Stimulated activated naive CD4-positive, alpha-beta T cell treated with Interleukin-2 at 50 U/mL for 16 hours (primary cell): ENCODE measurements at places on chromosomes 2 and 18.

- no peak for DNase-seq
Observed at GRCh38 chr2:128564551-128564950, 245.9 kb upstream of the HS6ST1 start.

DNA sequence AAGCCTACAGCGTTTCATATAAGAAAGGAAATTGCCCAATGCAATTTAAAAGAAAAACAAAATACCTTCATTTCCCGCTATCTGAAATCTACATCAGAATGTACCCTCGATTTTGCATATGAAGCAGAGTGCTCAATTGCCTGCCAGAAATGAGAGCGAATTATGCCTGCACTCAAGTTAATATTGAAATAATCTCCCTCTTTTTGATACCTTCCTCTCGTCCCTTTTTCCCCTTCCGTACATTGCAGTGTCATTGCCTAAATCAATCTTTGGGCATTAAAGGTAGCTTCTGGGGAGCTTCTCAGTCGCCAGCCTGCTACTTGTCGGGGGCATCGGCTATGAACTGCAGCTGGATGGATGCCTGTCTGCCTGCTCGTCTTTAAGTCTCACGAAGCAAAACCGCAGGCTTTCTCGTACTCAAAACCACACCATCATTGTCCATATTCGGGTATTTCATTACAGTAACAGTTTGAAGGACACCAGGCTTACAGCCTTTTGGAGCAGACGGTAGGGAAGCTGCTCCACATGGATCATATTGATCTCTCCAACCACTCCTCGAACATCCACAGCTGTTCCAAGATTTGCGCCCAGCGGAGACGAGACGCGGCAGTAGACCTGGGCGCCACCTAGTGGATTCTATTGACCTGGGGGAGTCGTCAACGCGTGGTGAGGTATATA, 64.0 kb upstream of the HNRNPA3 start:
- peak; percentile 65 for DNase-seq

DNA sequence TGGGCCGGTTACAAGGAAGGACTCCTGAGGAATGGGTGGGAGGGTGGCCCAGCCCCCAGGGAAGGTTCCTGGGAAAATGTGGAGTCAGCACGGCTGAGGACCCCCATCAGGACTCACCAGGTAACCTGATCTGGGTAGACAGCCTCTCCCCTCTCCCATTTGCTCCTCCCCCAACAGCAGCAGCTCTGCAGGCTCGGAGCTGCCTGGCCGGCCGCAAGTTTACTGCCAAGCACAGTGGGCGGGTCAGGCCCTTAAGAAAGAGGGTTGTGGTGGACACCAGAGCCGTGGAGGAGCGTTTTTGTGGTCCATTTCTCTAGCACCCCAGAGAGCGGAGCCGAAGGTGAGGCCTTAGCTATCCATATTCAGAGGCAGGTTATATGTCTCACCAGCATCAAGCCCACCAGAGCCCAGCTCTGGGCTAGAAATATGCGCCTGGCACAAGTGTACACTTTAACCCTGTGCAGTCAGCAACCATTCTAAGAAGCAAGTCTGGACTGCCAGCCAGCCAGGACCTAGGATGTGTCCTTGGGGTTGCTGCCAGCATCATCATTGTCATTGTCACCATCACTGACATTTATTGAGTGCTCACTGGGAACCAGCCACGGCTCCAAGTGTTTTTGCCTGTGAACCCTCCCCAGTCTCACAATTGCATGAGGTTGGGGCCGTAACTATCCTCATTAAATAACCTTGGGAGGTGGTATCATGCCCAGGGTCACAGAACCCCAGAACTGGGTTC, 190.1 kb downstream of the KLHL29 start:
- DNase-seq, result no peak

- no peak for DNase-seq
Observed at GRCh38 chr2:133586978-133587377, 18.7 kb upstream of the NCKAP5 start.

DNA sequence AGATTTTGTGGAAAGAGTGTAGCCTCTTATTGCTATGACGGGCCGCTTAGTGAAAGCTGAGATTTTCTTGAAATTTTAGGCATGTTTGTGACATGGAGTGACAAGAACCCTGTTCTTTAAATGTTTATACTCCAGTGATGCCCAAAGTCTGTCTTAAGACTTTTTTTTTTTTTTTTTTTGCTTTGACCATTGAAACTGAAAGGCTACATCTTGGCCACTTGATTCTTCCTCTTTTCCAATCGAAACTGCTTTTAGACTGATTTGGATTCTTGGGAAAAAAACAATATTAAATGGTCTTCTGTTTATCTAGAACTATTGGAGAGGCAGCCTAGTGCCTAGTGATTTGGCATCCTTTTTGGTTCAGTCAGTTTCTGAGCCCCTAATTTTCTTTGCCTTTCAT, 2.4 kb upstream of the SLC8A1 start:
- no peak for DNase-seq

DNA sequence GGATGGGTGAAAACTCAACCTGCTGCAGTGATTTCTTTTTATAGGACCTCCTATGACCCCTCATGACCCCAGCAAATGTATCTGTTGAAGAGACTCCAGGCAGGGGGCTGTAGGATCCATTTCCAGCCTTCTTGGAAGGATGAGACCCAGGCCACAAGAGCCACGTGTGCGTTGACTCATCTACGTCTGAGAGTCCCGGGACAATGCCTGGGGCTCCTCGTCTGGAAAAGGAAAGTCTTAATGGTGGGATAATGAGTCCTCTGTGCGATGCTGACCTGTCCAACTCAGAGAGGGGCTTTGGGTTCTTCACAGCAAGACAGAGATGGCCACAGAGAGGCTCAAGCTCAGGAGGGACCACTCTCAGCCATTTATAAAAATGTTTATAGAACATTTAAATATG, 80.8 kb downstream of the SMIM21 start:
- DNase-seq, result no peak

GRCh38 chr2:128250229-128251025, 68.2 kb downstream of the HS6ST1 start:
- DNase-seq, result no peak

- no peak for DNase-seq
Observed at GRCh38 chr2:29225814-29226213, 110.6 kb downstream of the CLIP4 start.

DNA sequence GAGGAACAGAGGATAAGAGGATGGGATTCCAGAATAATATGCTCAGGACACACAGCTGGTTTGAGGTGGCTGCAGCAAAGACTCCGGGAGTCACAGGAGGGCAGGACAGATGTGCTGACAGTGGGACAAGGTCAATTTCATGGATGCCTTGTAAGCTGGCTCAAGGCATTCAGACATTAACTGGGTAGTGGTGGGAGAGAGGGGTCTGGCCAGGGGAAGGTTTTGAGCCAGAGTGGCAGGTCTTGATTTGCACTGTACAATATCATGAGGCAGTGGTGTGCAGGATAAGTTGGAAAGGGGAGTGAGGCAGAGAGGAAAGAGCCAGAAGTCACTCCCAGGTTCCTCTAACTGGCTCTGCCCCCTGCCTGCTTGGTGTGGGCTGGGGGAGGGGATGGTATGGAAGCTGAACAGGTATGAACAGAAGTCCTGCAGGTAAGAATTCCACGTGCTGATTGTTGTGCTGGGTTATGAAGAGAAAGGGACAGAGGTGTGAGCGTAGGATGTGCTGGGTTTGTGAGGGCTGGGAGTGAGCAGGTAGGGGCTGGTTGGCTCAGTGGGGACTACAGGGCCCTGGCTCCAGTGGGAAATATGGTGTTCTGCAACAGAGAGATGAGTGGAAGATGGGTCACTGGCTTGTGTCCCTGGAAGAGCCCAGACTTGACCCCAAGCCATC, 141.7 kb upstream of the COPS8 start:
- DNase-seq, result no peak

GRCh38 chr2:118319271-118319684, 231.0 kb downstream of the INSIG2 start:
- DNase-seq, result no peak

GRCh38 chr2:37284381-37284780, 40.3 kb downstream of the PRKD3 start:
- no peak for DNase-seq

- no peak for DNase-seq
Observed at GRCh38 chr2:164891460-164891859, 49.8 kb upstream of the COBLL1 start.

- DNase-seq, result no peak
Observed at GRCh38 chr2:150020221-150020620, 432.6 kb upstream of the MMADHC start.

- no peak for DNase-seq
Observed at GRCh38 chr2:46010925-46011490, 286.2 kb upstream of the EPAS1 start.

DNA sequence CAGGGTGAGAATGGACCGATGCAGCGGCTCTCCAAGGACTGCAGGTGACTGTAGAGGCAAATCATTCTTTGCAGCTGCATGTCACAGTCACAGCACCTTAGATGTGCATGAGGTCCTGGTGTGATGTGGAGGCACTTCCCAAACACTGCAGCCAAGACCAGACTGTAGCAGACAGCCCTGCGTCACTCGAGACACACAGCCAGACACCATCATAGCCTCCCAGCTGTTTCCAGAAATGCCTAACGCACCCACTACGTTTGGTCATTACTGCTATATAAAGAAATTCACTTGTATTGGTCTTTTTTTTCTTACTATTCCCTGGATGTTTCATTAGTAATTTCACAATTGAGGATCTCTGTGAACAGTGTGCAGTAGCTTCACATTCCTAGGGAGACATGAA, 60.9 kb downstream of the SH3YL1 start:
- no peak for DNase-seq

- no peak for DNase-seq
Observed at GRCh38 chr2:120942658-120943057, 207.0 kb downstream of the GLI2 start.

DNA sequence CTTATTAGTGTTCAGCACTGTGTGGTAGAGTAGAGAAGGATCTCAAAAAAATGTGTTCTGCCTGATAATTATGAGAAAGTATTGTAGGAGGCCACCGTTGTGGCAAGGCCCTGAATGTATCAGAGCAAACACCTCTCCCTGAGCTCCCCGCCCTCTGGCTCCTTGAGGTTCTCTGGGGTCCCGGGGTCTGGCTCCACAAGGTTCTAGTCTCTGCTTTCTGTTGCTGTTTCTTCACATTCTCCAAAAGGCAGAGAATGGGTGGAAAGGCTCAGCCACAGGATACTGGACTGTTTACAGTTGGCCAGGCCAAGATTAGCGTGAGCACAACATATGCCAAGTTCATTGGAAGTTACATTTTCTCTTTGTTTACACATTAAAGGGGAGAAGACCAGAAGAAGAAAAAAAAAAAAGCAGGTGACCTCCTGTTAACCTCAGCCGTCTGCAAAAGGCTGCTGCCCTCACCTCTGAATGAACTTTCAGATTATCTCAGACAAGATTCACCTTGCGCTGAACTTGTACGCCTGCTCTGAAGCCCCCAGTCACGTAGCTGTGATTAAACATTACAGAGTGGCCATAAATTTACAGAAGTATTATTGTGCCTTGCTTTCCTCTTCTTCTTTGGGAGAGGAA, 56.6 kb upstream of the CYP26B1 start:
- no peak for DNase-seq

DNA sequence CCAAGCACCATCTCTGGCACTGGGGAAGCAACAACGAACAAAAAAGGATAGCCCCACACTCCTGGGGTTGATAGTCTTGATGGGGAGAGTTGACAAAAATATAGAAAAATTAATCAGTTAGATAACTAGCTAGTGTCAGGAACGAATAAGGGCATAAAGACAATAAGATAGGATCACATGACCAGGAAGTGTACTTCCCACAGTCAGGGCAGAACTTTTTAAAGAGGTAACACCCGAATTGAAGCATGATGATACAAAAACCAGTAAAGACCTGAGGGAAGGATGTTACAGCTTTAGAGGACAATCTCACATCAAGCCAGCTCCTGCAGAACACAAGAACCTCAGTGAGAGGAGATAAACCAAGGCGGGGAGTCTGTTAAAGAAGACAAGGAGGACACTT, 295.4 kb upstream of the CRIM1 start:
- DNase-seq, result no peak

GRCh38 chr18:43484710-43485109, 207.4 kb upstream of the SYT4 start:
- DNase-seq, result no peak

DNA sequence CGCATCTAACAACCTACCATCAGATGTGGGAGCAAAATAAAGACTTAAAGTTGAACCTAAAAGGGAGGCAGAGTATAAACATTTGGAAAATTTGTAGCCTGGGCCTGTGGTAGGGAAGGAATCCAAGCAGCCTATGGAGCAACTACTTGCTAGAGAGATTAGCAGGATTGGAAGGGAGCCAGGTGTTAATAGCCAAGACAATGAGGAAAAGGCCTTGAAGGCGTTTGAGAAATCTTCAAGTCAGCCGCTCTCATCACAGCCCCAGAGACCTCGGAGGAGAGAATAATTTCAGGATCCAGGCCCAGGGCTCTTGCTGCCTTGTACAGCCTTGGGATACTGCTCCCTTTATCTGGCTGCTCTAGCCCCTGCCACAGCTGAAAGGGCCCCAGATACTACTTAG, 219.7 kb downstream of the THSD7B start:
- DNase-seq, result no peak

- no peak for DNase-seq
Observed at GRCh38 chr2:69939722-69940121, 21.7 kb downstream of the ASPRV1 start.

DNA sequence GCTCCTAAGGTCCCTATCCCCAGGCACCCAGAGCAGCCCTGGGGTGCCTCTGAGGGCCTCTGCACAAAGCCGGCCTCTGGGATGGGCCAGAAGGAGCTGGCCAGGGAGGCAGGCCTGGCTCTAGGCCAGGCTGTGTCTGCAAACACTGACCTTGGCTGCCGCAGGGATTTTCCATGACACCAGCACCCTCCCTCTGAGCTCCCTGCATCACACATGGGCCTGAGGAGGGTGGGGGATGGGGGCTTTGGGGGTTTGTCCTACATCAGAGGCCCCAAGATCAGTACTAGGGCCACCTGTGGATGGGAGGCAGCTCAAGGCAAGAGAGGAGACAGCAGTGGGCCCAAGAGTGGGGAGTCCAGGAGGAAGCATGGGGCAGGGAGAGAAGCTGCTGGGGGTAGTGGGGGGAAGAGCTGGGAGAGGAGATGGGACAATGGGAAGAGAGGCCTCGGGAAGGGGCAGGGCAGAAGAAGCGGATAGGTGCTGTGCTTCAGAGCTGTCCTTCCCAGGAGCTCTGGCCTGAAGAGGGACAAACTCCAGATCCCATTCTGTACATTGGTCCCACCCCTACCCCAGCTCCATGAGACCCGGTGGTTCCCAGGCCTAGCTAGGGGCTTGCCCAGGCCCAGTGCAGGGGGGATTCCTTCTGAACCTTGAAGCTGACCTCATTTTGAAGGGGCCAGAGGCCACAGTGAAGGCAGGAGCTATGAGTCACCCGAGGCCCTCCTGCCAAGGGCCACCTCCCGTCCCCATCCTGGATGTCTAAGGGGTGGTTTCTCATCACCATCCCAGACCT, 28.0 kb downstream of the KCNK3 start:
- no peak for DNase-seq
